AG10803 (cell line): ENCODE measurements at places on chromosomes 4 and X.

DNA sequence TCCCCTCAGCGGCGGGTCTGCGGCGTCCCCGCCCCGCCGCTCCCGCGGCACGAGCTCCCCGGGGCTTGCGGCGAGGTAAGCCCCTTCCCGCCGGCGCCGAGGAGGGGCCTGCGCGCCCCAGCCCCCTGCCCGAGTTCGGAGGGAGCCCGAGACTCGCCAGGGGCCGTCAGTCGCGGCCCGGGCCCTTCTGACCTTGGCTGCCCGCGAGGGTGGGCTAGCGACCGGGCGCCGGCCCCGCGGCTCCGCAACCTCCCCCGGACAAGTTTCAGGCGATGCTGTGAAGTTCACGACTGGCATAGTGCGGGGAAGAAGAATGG, 554 bp downstream of the CDKL5 start:
- DNase-seq, result no peak

DNA sequence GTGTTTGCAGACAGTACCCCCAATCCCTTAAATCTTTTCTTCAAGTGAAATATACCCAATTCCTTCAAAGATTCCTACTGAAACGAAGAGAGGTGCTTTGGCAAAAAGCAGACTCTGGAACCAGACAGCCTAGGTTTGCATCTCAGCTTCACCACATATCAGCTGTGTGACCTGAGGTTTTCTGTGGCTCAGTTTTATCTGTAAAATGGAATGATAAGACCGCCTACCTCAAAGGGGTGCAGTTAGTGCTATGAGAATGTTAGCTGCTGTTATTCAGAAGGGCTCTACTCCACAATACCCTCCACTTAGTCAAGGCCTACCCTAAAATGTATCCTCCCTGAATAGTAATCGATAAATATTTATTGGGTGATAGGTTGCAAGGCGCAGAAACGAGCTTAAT, 664 bp downstream of the PIR start:
- DNase-seq, result no peak

DNA sequence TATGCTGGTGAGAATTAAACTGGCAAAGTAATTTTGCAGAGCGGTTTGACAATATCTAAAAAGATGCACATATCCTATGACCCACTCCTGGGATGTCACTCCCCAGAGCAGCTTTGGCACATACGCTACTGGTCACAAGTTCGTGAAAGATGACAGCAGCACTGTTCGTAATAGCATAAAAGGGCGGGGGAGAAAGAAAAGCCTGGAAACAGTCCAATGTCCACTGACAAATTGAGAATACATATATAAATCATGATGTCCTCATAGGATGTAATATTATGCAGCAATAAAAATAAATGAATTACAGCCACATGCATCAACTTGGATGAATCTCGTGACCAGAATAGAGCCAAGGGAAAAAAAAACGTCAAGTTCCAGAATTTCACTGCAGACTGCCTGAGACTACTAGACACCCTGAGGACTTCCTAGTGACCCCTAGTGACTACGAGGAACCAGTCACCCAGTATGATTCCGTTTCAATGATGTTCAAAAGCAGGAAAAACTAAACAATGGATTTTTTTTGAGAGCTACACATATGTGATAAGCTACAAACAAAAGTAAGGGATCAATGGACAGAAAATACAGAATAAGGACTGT, 1.8 kb downstream of the PCSK1N start:
- no peak for DNase-seq

DNA sequence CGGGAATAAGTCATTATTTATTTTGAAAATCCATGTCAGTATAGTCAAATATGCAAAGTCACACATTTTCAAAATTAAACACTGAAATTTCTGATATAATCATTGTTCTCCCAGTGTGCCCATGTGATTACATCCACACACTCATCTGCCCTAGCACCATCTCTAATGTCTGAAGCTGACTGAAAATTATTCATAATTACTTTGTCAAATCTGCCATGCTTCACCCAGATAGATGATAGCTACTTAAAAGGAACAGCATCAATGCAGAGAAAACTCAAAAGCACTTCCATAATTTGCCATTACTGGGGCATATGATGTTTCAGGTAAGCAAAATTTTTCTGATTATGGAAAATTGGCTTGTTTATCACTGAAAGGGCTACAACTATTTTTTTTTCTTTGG, 1433.3 kb upstream of the IGFBP7 start:
- DNase-seq, result no peak

DNA sequence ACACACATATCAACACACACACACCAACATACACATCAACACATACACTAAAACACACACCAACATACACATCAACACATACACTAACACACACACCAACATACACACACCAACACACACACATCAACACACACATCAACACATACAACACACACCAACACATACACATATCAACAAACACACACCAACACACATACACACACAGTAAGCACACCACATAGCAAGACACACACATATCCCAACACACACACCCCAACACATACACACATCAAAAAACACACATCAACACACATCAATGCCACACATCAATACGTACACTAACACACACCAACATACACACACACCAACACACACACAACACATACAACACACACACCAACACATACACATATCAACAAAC, 40.9 kb upstream of the MAN2B2 start:
- no peak for DNase-seq

GRCh38 chrX:153762626-153763173, 1.3 kb upstream of the PLXNB3 start:
- no peak for DNase-seq

GRCh38 chrX:57951666-57952319, 41.5 kb upstream of the ZXDA start:
- DNase-seq, result no peak

- no peak for DNase-seq
These were observed 51.4 kb downstream of the MED28 start for GRCh38 chr4:17665852-17666251.

DNA sequence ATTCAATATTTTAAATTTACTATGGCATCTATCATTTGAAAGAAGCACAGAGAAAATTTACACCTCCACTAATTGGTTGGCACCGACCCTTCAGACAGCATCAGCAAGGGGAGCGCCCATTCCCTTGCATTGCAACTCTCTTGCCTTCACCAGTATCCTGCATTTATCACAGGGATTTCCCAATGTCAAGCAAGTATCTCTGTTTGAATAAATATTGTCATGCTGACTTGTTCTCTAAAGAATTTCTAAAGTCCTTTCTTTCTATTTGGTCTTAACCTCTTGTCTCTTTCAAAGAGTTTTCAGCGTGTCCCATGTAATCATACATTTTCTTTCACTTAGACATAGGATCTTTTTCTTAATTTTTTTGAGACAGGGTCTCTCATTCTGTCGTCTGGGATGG, 10.4 kb downstream of the DCTD start:
- DNase-seq, result no peak

- no peak for DNase-seq
These were observed 29.9 kb downstream of the VCX2 start for GRCh38 chrX:8140986-8141744.

DNA sequence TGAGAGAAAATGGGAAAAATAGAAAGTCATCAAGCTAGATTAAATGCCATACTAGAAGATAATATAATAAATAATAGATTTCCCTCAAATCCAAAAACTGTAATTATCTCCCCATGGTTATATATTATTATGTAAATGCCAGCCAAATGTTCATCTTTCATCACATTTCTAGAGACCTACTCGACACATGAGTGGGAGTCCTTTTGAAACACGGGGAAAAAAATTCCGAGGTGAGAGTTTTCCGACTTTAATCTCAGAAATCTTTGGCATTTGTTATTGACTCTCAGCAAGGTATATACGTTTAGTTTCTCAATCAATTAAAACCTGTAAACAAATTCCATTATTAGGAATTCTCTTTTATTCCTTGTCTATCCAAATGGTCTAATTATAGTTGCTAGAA, 465.4 kb upstream of the SMIM31 start:
- no peak for DNase-seq

DNA sequence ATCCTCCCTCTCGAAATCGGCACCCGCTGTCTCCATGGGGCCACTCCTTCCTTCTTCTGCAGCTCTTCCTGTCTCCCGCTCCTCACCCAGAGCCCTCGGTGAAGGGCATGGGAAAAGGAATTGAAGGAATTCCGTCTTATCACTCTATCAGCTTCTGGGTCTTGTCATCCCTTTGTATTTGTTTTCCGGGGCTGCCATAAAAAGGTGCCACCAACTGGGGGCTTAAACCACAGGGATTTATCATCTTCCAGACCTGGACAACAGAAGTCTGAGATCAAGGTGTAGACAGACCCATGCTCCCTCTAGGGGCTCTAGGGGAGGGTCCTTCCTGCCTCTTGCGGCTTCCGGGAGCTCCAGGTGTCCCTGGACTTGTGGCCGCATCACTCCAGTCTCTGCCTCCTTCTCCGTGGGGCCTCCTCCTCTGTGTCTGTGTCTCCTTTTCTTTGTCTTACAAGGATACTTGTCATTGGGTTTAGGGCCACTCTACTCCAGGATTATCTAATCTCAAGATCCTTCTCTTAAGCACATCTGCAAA, 24.0 kb downstream of the CD99 start:
- no peak for DNase-seq

DNA sequence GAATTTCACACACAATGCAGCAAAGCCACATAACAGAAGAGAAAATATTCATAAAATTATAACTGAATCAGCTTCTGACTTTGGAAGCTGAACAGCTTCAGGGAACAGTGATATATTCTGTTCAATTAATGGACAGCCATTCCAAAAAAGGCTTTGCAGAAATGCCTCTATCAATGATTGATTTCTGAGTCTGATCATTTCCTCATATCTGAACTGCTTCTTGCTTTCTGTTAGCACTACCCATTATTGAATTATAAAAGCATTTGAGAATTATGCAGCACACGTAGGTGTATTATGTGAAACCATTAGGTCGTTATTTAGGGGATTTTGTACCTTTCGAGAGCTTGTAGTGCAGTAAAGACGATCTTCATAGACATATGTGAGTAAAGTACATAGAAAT, 159.6 kb downstream of the STIM2 start:
- DNase-seq, result no peak

GRCh38 chr4:93116624-93117023, 711.9 kb upstream of the ATOH1 start:
- DNase-seq, result no peak

DNA sequence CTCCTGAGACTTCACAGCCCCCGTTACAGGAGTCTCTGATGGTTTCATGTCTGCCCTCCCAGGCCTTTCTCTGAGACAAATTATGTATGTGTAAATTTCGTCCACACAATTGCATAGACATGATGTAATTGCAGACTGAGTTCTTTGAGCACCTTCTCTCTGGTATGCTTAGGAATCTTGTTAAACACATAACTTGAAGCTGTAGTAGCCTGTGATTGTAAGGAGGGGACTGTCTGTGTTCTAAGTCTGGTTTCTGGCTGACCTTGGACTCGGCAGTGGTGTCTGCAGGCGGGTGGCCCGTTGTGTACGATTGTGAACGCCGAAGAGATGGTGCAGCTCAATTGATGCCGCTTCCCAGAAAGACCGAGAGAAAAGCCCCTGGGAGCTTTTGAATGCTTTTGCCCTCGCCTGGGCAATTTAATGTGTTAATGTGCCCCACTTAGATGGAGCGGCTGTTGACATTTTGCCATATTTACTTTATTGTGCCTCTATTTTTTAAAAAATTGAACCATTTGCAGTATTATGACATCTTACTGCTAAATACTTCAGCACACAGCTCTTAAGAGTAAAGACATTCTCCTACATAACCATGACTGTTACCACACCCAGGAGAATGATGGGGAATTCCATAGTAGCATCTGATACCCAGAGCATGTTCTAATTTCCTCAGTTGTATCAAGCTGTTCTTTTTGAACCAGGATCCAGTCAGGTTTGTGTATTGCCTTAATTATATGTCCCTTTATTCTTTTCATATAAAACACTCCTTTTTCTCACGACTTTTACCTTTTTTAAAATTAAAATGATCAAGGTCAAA, 58.4 kb upstream of the TADA2B start:
- DNase-seq, result no peak

DNA sequence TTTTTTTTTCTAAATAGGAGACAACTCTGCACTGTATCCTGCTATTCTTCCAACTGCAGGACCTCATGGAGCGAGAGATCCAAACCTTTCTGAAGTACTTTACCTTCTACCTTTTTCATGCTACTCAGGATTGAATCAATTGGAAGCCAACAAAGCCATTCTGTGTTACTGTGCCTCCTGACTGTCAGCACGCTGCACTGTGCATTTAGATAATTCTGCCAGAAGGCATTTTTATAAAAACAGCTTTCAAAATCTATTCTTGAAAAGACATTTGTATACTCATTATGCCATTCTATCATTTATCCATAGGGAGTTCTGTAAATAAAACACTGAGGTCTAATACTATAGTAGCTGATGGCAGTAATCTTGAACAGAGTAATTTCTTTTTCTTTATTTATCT, 142.8 kb downstream of the SLIT2 start:
- no peak for DNase-seq

- DNase-seq, result no peak
These were observed 252.6 kb upstream of the MAD2L1 start for GRCh38 chr4:120319046-120319767.

- peak; percentile 80 for DNase-seq
These were observed 395.2 kb downstream of the MID1IP1 start for GRCh38 chrX:39196192-39197102.

GRCh38 chrX:5632061-5632614, 596.5 kb downstream of the NLGN4X start:
- no peak for DNase-seq

DNA sequence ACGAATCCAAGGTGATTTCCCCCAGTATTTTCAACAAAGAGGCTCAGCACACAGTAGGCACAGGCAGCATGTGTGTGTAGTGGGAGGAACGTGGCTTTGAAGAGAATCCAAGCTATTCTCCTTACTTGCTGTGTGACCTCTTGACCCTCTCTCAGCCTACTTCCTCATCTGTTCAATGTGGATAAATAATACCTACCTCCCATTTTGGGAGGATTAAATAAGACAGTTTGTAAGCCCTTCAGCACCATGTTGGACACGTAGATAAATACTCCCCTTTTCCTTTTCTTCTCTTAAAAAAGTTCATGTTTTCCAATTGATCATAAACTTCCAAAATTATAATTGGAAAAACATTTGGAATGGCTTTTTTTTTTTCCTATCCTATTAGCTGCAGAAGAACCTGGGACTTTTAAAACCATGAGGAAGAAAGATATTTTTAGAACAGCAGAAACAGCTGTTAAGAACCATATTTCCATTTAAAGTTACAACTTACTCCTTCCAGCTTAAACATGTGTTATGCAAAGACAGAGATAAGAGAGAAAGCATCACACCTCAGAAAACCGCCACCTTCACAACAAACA, 56.1 kb upstream of the TMEM131L start:
- DNase-seq, result no peak

DNA sequence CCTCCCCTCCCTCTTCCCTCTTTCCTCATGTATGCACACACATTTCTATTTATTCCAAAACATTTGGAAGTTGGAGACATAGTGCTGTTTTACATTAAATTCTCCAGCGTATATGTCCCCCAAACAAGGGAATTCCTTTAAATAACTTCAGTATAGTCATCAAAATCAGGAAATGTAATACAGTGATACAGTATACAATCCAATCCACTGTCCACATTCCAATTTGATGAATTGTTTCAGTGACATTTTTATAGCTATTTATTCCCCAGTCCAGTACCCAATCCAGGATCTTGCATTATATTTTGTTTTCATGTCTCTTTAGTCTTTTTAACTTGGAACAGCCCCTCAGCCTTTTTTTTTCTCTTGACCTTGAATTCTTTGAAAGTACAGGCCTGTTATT, 233.0 kb downstream of the DKK2 start:
- DNase-seq, result no peak
